Glomerular endothelial cell (primary cell): ENCODE measurements at places on chromosomes 4 and X. TPM values are rescaled to one million over a fixed set of nuclear protein-coding genes. Genes with fewer than 3 reads are reported as not detected.
A peak's percentile ranks its signal among the peaks of the same experiment; 100 is the strongest.

The CACNA1F gene
- total RNA-seq = under 0.01 TPM in 1 of 2 replicates, not detected in the other

The CLDN22 gene
- total RNA-seq = not detected in 2 replicates

The HPSE gene
- 3.5 and 6.0 TPM in 2 replicates for total RNA-seq

The CD38 gene
- 1.6 and 3.2 TPM in 2 replicates for total RNA-seq

The SH2D1A gene
- not detected in 2 replicates for total RNA-seq

The MBNL3 gene
- 2.1 and 2.6 TPM in 2 replicates for total RNA-seq

The PLS3 gene
- 268 and 293 TPM in 2 replicates for total RNA-seq

The C1GALT1C1 gene
- 42.0 and 60.4 TPM in 2 replicates for total RNA-seq

The KLF8 gene
- total RNA-seq = 0.34 and 0.99 TPM in 2 replicates

The LDB2 gene
- total RNA-seq = 57.1 and 69.8 TPM in 2 replicates

The KLF3 gene
- total RNA-seq = 39.7 and 56.9 TPM in 2 replicates

The PRKX gene
- 25.4 and 45.7 TPM in 2 replicates for total RNA-seq

The POU3F4 gene
- not detected in 2 replicates for total RNA-seq

The EPGN gene
- total RNA-seq = 0.23 TPM in 1 of 2 replicates, not detected in the other

The OPHN1 gene
- total RNA-seq = 2.9 and 6.1 TPM in 2 replicates

DNA sequence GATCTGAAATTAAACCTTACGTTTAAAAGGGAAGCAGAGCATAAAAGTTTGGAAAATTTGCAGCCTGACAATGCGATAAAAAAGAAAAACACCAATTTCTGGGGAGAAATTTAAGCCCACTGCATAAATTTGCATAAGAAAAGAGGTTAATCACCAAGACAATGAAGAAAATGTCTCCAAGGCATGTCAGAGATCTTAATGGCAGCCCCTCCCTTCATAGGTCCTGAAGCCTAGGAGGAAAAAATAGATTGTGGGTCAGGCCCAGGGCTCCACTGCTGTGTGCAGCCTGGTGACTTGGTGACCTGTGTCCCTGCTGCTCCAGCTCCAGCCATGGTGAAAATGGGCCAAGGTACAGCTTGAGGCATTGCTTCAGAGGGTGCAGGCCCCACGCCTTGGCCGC lies 264.0 kb upstream of the CT83 start:
- DNase-seq = no peak

DNA sequence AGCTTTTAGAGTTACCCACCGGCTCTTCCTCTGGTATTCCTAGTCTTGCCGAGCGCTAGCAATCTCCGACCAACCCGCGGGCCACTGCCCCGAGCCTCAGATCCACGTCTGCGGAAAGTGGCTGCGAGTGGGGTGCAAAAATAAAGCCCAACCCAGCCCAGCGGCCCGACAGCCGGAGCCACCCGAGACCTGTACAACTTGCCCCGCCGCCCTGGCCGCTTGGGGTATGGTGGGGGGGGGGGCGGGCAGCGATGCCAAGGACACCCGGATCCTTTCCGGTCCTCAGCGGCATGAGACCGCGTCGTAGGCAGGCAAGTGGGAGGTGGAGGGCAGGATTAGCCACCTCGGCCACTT lies 1.6 kb downstream of the SLITRK4 start:
- DNase-seq = no peak

GRCh38 chrX:19564606-19565005 lies 49.3 kb upstream of the MAP3K15 start:
- DNase-seq = no peak

DNA sequence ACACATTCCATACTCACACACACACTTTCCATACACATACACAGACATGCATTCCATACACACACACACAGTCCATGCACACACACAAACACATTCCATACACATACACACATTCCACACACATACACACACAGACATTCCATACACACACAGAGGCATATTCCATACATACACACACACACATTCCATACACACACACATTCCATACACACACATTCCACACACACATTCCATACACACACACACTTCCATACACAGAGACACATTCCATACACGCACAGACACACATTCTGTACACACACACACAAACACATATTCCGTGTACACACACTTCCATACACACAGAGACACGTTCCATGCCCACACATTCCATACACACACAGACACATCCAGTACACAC lies 14.8 kb downstream of the LINC00632 start:
- no peak for DNase-seq

GRCh38 chr4:100113732-100114131 lies 76.5 kb downstream of the DDIT4L start:
- no peak for DNase-seq

GRCh38 chr4:146763560-146763959 lies 124.9 kb downstream of the POU4F2 start:
- DNase-seq = no peak

DNA sequence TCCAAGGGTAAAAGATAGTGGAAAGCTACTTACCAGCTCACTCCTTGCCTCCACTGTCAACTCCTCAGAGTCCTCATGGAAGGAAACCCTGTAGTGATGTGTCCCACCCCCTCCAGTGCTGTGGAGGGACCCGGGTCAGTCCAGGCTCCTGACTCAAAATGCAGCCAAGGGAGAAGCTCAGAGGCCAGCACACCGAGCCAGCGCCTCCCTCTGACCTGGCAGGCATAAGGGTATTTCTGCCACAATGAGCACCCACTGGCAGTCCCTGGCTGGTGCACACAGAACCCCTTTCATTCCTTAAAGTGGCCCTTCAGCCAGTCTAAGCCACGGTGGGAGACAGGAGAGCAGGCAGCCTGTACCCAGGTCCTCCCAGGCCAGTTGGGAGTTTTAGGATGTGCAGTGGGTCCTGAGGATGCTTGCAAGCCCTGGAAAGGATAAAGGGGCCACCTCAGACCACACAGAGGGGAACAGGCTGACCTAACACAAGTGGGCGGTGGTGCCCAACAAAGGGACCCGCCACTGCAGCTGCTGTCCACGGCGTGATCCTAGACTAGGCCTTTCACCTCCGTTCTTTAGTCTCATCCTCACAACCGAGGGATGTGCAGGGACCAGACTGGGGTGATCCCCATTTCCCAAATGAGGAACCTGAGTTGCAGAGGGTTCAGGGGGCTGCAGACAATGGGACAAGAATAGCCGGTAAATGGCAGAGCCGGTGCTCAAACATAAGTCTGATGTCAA lies 5.7 kb downstream of the JAKMIP1 start:
- no peak for DNase-seq

DNA sequence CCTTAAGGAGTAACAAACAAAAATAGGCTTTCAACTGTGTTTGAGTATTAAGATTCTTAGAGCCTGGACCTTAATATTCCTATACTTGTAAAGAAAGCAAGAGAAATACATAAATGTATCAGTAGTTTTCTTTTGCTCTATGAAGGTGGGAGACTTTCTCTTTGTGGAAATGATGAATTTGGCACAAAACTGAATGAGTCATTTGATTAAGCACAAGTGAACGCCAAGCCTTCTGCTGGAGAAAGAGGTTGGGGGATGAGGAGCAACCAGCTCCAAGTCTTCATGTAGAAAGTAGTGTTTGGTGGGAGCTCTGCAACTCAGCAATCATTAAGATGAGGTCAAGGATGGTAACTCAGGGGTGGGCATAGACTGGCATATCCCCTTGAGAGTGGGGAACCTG lies 49.6 kb downstream of the MEPE start:
- no peak for DNase-seq

- no peak for DNase-seq
Measured at GRCh38 chr4:121464854-121465253, 84.0 kb upstream of the QRFPR start.

GRCh38 chr4:62870451-62870850 lies 1538.8 kb downstream of the TECRL start:
- DNase-seq = no peak

GRCh38 chrX:82384401-82384800 lies 1123.7 kb upstream of the POU3F4 start:
- no peak for DNase-seq

DNA sequence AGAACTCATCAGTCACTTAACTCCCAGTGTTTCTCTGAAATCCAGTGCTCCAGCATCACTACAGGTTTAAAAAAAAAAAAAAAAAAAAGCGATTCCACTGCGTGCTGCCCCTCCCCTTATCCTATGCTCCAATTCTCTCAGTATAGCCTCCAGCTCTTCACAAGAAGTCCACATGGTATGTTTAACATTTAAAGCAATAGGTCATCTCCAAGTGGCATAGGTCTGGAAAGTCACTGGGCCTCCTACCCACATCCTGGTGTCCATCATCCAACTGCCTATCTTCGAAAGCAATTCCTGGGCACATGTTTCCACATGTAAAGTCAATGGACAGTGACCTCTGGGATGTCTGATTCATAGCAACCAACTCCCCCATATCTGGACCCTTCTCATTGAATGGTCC lies 66.5 kb upstream of the MAP3K15 start:
- DNase-seq = no peak

DNA sequence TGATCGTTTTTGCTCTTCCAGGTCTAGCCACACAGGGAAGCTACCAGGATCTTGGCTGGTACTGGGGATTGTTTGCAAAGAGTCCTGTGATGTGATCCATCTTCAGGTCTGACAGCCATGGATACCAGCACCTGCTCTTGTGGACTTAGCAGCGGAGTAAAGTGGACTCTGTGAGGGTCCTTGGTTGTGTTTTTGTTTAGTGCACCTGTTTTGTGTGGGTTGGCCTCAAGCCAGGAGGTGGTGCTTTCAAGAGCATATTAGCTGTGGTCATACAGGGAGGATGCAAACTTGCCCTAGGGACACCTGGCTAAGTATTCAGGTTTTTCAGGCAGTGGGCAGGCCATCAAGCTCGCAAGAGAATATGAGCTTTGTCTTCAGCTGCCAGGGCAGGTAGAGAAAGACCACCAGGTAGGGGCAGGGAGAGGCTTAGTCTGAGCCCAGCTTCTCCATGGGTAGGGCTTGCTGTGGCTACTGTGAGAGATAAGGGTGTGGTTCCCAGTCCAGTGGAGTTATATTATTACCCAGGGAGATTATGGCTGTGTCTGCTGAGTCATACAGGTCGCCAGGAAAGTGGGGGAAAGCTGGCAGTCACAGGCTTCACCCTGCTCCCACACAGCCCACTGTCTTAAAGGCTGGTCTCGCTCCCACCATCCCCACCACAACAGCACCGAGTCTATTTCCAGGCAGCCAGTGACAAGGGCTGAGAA lies 293.7 kb downstream of the PCDH18 start:
- no peak for DNase-seq

DNA sequence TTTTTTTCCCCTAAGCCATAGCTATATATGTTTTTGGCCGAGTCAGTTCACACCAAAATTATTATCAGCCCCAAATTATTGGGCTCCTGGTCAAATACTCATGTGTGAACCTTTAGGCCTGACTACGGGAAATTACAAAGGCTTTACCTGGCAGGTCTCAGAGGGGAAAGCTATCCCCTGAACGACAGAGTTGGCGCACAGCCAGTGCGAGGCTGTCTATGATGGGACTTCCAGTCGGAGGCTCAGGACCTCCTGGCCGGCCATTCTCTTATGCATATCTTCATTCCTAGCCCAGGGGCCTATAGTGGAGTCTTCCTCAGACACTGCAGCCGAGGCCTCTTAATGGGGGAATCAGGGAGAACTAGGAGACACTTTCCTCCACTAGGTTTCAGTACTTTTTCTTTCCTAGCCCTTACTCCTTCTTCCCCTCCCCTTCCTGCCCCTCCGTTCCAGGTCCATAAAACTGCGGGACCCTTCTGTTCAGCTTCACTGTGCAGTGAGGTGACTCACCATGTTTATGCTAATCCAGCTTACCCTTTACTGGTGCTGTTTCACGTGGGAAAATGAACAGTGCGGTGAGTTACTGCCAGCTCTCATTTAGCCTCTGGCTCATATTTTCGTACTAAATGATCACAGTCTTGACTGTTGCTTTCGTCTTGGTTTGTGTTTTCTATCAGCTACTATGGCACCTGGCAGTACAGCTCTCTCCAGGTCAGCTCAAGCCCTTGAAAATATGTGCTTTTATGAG lies 533.9 kb downstream of the FSTL5 start:
- DNase-seq = no peak

- no peak for DNase-seq
Measured at GRCh38 chr4:87971866-87972265, 3.6 kb upstream of the SPP1 start.

GRCh38 chr4:187020676-187021075 lies 297.0 kb upstream of the FAT1 start:
- DNase-seq = no peak

- DNase-seq = no peak
Measured at GRCh38 chr4:174538123-174538875, 16.0 kb upstream of the HPGD start.

DNA sequence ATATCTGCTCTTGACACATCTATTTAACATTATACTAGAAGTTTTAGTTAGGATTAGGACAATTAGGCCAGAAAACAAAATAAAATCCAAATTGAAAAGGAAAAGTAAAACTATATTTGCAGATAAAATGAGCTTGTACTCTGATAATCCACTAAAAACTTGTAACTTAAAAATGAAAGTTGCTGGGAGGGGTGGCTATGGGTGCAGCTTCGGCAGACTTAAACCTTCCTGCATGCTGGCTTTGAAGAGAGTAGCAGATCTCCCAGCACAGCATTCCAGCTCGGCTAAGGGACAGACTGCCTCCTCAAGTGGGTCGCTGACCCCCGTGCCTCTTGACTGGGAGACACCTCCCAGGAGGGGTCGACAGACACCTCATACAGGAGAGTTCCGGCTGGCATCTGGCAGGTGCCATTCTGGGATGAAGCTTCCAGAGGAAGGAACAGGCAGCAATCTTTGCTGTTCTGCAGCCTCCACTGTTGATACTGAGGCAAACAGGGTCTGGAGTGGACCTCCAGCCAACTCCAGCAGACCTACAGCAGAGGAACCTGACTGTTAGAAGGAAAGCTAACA lies 2379.9 kb downstream of the ARAP2 start:
- no peak for DNase-seq

DNA sequence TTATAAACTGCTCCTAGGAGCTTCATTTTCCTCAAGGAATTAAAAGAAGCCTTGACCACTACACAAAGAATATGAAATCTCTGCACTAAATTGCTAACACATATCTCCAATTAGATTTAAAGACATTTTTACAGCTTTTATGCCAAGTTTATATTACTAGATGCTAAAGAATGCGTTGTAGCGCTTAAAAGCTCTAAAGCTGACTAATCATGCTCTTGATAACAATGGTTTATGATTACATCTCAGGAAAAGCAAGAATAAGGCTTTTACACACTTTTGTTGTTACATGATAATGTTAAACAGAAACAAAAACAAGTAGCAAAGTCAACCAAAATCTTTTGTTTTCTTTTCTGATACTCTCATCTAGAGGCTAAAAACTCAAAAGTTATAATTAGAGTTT lies 44.7 kb downstream of the SLC10A7 start:
- peak; percentile 42 for DNase-seq

- no peak for DNase-seq
Measured at GRCh38 chr4:2788532-2789103, 4.3 kb upstream of the SH3BP2 start.

DNA sequence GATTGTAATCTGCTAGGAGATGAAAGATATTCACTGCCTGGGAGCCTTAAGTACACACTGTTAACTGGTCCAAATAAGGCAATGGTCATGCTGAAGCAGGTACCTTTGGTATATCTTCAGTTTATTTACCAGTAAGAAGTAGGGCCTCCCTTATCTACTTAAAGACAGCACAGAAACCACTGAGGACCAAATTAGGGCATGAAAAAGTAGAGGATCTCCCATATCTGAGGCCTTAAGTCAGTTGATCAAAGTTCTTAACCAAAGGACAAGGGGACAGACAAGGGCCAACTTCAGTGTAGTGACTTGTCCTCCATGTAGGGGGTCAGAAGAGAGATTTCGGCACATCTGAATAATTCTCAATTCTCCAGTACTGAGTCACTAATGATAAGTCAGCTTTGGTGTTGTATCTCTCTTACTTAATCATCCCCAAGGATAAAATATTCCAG lies 59.1 kb downstream of the AMELX start:
- no peak for DNase-seq

GRCh38 chr4:95092766-95093165 lies 335.0 kb downstream of the BMPR1B start:
- DNase-seq = peak; percentile 23
